ENCODE measurements at places on chromosomes 2 and 18.

DNA sequence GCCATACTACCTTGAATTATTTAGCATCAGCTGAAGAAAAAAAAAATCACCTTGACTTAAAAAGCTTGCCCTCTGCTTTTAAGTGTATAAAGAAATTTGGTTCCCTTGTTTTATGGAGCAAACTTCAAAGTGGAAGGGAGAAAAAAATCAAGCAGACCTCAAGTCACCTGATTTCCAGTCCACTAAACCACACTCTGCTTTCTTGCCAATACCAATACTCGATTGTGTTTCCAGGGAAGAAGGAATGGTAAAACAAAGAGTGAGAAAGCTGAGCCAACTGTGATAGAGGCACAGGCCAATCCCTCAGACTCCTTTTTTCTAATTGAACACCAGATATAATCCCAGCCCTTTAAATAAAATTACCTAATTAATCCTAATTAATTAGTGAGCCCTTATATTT, 587.3 kb downstream of the ARHGAP15 start:
- no peak for DNase-seq

DNA sequence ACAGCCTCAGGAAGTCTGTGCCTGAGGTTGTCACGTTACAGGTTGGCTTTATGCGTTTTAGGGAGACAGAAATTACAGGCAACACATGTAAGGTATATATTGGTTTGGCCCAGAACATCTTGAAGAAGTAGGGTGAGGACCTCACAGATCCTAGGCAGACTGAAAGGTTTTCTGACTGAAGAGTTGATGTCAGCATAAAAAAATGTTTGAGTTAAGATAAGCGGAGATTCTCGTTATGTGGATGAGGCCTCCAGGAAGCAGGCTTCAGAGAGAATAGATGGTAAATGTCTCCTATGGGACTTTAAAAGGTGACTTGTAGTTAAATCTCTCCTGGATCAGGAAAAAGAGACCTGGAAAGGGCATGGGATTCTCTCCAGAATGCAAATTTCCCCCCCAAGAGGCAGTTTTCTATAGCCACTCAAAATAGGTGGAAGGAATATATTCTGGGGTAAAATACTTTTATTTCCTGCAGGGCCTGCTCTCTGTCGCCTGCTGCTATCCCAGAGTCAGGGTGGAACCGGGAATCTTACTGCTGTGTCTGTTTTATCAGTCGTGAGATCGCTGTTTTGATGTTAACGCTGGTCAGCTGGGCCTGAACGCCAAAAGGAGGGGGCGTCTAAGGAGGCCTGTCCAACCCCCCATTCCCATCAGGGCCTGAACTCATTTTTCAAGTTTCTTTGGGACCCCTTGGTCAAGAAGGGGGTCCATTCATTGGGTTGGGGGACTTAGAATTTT, 171.1 kb downstream of the HDAC4 start:
- no peak for DNase-seq

GRCh38 chr2:232892843-232893242, 22.8 kb downstream of the SNORC start:
- peak; percentile 9 for DNase-seq

GRCh38 chr18:73615506-73615905, 532.1 kb downstream of the FBXO15 start:
- DNase-seq: no peak

GRCh38 chr2:233934524-233934923, 17.4 kb downstream of the TRPM8 start:
- DNase-seq: no peak

- no peak for DNase-seq
Measured at GRCh38 chr2:240898108-240898730, 2.3 kb upstream of the MAB21L4 start.

DNA sequence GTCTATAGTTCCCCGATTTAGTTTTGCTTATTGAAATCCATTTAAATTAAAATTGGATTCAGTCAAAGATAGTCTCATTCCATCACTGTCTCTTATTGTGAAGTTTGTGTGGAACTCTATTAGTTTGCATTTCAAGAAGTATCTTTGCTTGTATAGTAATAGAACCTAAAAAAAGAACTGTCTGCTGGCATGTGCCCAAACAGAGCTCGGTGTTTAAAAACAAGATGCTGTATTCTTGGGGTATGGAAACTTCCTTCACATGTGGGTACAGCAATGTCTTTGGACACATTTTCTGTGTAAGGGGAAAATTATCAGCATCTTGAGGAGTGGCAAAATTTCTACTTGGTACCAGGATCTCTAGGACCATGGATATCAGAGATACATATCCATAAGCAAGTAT, 292.6 kb downstream of the PLCL1 start:
- no peak for DNase-seq

DNA sequence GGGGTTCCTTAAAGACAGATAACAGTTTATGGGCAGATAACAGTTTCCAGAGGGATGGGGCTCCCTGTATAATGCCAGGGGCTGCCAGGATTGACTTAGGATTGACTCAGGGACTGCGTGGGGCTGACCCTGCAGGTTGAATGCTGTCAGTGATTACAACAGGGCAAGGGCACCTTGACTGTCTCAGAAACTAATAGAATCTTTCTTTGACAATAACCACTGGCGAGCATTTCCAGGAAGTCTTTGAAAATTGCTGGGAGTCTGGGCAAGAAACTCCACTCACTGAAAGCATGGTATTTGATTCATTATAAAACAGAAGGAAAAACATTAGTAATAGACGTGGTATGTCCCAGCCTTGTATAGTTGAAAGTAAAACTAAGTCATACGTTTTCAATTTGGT, 101.0 kb downstream of the GPD2 start:
- no peak for DNase-seq

DNA sequence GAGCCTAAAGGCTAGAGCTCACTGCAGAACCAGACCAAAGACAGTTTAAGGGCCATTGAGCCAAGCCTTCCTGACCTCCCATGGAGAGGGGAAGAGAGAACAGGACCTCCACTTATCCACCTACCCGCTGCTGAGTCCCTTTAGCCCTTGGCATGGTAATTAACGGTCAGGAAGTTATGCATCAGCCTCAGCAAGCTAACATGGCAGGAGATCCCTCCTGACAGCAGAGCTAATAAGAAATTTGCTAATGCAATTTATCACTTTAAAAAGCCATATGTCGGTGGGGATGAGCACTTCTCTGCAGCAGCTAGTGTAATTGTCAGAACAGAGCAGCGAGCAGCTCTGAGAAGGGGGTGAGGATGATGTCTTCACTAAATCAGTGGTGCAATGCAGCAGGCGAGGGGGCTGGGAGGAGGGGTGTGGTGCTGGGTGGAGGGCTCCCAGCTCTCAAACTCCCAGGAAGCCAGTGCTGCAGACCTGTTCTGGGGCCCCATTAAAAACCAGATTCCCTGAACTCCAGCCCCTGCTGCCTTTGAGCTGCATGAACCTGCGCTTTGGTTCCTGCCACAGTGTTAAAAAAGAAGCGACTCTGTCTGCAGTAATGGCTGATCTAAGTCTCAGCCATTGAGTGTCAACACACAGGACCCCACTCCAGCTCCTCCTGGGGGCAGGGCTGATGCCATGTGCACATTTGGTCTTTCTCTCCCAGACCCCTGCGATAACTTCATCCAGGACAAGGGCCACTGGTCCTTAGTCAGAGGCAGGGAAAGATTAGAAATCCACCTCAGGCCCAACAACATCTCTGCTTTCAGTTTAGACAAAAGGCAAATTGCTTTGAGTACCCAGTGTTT, 84.2 kb upstream of the STPG4 start:
- DNase-seq: no peak

DNA sequence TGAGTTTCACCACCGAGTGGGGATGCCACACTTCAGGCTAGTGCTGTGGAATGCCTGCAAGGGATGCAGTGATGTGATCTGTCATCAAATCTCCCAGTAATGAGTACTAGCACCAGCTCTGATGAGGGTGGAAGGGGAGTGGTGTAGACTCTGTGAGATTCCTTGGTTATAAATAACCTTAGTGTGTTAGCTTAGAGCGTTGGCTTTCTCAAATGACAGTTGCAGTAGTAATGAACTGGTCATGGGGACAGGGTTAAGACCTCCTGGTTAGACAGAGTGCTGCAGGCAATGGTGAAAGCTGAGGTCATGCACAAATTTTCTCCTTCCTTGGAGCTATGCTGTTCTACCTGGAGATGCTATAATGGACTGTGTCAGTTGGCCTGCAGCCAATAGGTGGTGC, 1063.4 kb upstream of the CRIM1 start:
- DNase-seq: no peak

DNA sequence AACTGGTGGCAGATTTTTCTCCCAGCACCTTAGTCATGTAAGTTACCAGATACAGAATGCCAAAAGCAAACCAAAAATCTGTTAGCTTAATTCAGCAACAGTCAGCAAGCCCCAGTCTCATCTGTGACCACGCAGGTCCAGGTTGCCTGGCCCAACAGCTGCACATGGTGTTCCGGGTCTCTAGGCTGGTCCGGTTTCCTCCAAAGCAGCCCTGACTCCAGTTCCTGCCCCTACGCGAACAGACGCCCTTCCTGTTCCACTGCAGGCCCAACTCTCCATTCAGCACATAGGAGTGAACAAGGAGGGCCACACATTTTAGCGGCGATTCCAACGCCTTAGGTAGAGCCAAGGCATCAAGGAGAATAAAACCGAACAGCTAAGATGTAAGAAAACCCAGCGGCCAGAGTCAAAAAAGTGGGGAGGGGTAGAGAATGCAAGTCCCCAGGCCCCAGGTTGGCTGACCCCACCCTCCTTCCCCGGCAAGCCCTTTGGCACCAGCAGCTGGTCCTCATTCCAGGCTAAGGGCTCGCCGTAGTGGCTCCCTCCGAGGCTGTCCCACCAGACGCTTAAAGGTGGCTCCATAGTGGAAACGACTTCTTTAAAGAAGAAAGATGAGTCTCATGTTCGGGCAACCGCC, 1.5 kb downstream of the STK25 start:
- no peak for DNase-seq

DNA sequence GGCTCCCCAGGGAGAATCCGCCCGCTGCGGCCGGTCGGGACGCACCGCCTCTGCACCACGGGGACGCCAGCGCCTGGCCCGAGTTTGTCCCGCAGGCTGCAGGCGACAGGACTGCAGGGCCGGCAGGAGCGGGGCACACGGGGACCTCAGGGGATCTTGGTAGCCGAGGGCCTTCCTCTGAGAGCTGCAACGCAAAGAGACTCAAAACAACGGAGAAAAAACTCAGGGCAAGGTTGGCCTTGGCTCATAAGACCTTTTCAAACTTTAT, 79.7 kb downstream of the ARHGEF4 start:
- no peak for DNase-seq

- DNase-seq: no peak
Measured at GRCh38 chr2:234723400-234723799, 226.5 kb upstream of the ARL4C start.

GRCh38 chr2:45382744-45383143, 228.3 kb downstream of the SRBD1 start:
- no peak for DNase-seq

DNA sequence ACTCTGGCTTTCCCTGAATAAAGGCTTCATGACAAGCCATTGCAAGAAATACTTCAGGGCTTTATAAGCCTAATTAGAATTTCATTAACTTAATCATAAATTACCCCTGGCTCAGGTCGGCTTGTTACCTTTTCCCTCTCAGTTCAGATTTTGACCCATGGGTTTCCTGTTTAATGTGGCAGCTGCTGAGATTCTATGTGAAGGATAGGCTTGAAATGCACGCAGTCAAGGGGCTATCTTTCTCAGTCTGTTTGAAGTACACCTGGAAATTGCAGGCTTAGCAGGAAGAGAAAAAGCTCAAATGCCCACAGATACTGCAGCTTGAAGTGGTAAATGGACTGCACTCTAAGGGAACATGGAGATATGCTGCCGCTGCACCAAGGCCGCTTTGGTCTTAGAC, 49.4 kb downstream of the CAVIN2 start:
- DNase-seq: no peak

GRCh38 chr2:11074246-11074820, 80.9 kb upstream of the SLC66A3 start:
- peak; percentile 60 for DNase-seq

- no peak for DNase-seq
Measured at GRCh38 chr2:196640031-196640548, 575 bp downstream of the CCDC150 start.

GRCh38 chr2:55114597-55114996, 64.3 kb upstream of the RTN4 start:
- no peak for DNase-seq

DNA sequence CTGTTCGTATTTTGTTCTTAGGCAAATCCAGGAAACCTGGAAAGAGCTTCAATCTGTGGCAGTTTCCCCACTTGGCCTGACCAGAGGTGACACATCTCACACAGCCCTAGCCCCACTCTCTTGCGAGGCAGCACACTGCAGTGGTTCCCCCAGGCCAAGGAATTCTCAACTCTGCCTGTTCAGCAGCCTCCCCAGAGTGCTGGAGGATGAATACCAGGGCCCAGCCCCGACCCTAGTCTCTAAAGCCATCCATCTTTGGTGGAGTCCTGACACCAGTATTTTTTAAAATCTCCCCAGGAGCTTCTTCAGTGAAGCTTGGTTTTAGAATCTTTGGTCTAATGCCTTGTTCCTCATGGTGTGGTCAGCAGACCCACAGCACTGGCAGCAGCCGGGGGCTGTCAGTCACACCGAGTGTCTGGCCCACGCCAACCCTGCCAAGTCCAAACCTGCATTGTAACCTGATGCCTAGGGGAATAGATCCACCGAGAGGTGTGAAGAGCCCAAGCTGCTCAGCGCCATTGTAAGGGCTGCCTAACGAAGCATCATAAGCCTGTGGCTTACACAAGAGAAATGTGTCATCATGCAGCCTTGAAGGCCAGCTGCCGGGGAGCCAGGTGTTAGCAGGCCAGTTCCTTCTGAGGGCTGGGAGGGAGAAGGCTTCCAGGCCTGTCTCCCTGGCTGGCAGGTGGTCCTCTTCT, 428.7 kb upstream of the ID2 start:
- no peak for DNase-seq
